ENCODE measurements at places on chromosomes 13 and 19.

- DNase-seq = no peak
Observed at GRCh38 chr19:5339950-5340636, 519 bp downstream of the PTPRS start.

DNA sequence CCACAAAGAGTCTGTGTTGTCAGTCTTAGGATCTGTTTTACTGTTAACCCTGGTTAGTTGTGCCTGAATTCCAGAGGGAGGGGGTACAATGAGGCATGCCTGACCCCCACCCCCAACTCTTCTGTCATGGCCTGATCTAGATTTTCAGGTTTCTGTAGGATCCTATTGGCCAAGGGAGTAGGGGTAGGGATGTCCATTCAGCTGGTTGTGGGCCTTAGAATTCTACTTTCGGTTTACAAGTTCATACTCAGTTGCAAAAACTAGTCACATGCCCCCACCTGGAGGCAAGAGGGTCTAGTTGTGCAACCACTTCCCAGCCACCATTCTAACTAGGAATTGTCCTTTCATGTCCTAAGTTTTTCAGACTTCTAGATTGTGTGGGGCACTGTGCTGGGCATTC, 94.3 kb upstream of the MBNL2 start:
- DNase-seq = no peak

GRCh38 chr19:36115453-36116343, at the start of gene TBCB:
Gene TBCB, plus strand, starts transcription at chr19:36115468. Its CDS starts 93 bp downstream, at chr19:36115561.
- no peak for DNase-seq

DNA sequence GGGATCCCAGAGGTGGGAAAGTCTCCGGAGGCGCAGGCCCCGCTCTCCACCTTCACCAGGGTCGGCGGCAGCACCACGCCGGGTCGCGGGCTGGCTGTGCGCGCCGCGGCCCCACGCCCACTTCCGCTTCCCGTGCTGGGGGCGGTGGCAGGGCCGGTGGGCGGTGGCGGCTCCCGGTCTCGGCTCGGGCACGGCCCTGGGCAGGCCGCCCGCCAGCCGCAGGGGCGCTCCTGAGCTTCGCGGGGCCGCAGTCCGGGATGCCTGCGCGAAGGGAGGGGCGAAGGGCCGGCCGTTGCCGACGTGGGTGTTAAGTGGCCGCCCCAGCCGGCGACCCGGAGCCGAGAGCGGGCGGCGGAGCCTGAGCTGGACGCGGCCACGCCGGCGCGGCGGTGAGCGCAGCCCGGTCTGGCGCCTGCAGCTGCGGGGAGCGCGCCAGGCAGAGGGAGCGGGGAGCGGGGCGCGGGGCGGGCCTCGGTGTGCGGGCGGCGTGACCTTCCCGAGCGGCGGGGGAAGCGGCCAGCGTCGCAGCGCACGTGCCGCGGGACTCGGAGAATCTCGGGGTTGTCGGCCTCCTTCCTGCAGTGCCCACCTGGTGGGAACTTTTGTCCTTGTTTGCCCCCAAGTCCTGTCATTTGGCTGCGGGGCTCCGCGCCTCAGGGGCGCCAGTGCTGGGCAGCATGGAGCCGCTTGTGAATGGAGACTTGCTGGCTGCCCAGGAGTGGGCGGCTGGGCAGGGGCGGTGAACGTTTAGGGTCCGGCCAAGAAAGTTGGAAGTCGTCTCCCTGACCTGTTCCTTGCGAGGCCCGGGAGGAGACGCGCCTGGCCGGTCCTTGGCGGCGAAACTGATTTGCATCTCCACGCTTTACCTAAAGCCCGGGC, at the start of gene SLC25A15:
Gene SLC25A15 (plus strand): TSS at position 337 of the 879 bp plus-strand sequence. CDS start 3,616 bp downstream, outside the sequence.
- peak; percentile 67 for DNase-seq
